CD8-positive, alpha-beta T cell (primary cell): ENCODE measurements at places on chromosomes 6 and 20. TPM values are rescaled to one million over a fixed set of nuclear protein-coding genes. Genes with fewer than 3 reads are reported as not detected.

Gene LRRC73
- total RNA-seq, result 0.90 TPM

Gene SSTR4
- total RNA-seq, result not detected

Gene CLIC5
- total RNA-seq, result 4.0 TPM

Gene TOMM34
- 12.4 TPM for total RNA-seq

Gene FRMD1
- not detected for total RNA-seq

Gene PPP1R14C
- total RNA-seq, result not detected

Gene ARFGEF3
- total RNA-seq, result not detected

Gene TCP11
- not detected for total RNA-seq

Gene FOXC1
- not detected for total RNA-seq

Gene LGSN
- not detected for total RNA-seq
